ENCODE measurements at places on chromosomes 4 and X. TPM values are rescaled to one million over a fixed set of nuclear protein-coding genes. Genes with fewer than 3 reads are reported as not detected.

GRCh38 chr4:108690738-108691137, 40.3 kb downstream of the OSTC start:
- DNase-seq: no peak

DNA sequence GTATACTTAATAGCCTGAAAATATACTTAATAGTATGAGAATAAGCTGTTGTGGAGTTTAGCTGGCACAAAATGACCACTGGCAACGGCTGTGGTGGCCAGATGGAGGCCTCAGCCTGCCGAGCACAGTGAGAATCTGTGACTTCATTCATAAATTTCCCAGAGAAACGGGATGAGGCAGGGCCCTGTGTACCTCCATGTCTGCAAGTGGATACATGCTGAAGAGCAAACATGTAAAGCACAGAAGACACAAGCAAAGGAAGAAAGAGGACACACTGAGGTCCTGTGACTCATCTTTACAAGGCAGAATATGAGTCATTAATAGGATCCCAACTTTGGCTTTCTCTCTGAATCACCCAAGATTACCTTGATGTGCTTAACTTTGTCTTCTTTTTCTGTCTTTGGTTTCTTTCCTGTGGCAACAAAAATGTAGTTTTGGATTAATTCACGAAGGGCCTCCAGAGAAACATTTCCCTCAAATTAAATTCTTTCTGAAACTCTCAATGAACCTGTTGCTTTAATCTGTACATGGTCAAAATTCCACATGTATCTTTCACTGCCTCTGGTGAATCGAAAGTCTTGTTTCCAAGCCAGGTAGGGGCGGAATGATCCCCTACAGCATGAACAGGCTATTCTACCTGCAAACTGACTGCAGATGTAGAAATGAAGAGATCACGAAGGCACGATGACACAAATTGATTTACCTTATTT, 56.4 kb downstream of the IRF2 start:
- DNase-seq: no peak

GRCh38 chr4:90190525-90190924, 63.3 kb downstream of the CCSER1 start:
- no peak for DNase-seq

FGG gene
- total RNA-seq: not detected

Measured in posterior vena cava (tissue), 2 donors.